Activated CD4-positive, alpha-beta T cell treated with anti-CD3 and anti-CD28 coated beads, Interleukin-2, amount 50 U/mL, for 1 hour (primary cell): ENCODE measurements at places on chromosomes 7 and 10.

DNA sequence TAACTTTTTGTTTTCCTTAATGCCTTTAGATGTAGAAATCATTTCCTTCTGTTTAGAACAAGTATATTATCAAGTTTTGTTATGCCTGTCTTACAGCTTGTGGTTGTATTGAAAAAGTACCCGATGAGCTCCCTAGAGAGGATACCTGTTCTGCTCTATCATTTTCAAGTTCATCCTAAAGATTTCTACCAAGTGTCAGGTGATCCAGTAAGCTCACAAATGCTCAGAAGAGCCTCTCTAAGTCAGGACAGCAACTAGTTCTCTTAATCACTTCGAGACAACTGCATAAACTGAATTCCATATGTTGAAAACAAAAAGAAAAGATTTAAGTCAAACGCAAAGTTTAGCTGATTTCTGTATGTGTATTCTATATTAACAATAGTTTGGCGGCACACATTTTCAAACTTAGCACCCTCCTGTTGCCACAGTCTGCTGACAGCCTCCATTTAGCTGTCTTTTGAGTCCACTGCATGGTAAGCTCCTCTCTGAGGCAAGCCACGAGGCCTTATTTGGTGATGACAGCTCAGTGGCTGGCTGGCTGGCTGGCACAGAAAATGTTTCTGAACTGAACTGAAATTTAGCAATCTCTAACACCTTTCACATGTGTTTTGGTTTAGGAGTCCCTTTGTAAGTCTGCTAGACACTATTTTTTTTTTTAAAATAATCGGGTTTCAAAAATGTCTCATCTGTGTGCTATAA is 59.4 kb downstream of the SEMA3C start:
- no peak for DNase-seq

DNA sequence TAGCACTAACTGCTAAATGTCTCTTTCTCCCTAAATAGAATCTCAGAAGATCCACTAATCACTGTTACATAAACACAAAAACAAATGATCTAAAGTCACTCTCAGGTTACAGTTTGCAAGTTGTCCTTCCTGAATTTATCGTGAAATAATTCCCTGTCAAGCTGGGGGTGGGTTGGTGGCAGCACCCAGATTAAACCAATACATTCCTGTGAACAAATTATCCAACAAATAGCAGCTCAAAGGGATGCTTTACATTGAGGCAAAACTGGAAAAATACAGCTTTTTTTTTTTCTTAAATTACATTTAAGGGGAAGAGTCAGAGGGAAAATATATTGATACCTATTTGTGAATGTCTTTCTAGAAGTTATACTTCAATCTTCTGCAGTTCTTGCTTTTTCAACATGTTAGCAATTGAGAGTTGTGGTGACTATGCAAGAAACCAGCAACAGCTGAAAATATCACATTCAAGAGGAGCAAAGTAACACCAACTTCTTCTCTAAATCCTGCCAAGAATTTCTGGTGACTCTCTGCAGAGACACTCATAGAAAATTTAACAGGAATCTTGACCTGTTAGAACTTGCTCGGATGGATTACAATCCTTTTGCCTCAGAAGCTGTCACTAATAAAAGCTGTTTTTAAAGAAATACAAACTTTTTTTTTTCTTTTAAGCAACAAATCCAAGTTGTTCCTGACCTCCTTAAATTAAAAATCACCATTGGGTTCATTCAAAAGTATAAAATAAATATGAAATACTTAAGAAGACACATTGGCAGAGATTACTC is 18.9 kb downstream of the LMOD2 start:
- DNase-seq: no peak

GRCh38 chr7:126605553-126605952 is 647.2 kb downstream of the GRM8 start:
- DNase-seq: no peak

- DNase-seq: no peak
These were observed 218.9 kb upstream of the KMT2E start for GRCh38 chr7:104795086-104795485.

GRCh38 chr7:1059200-1060091 is 15.1 kb downstream of the GPR146 start:
- DNase-seq: no peak

DNA sequence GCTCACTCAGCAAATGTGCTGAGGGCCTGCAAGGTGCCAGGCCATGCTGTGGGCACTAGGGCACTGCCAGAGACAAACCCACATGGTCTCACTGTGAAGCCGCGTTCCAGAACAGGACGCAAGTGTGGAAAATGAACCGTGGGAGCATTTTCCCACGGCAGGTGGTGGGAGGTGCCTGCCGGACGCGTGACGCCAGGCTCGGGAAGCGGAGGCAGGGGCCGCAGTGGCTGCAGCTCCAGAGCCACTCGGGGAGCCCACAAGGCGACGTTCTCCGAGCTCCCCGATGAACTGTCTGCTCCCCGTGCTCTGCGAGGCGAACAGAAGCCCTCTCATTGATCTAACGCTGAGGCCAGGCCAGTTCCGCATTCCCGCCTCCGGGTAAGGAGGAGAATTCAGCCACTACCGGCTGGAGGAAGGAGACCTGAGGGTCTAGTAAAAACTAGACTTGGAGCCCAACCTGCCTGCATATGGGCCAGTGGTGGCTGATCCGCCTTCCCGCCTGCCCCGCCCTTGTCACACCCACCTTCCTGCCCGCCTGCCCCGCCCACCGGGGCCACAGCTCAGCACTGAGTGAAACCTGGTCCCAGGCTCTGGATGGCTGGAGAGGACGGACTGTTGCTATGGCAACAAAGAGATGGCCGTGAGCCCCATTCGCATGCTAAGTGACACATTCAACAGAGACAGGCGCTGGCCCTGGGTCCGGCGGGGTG is 13.1 kb downstream of the ADGRA1 start:
- DNase-seq: peak; percentile 13

GRCh38 chr10:29479081-29479925 is 155.5 kb downstream of the SVIL start:
- no peak for DNase-seq

DNA sequence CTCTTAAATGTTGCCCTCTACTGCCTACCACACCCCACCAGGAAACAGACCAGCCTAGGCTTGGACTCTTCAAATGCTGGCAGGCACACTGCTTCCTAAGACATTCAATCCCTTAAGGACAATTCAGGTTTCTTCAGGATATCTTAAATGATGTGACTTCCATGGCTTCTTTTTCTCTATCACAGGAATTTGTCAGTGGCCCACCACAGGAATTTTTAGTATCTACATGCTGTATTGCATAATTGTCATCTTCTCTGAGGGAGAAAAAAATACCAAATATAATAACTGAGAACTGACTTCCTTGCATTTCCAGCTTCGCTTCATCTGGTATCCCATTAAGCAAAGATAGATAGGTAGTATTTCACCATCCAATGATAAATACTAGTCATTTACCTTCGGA is 129.3 kb downstream of the WNT2 start:
- no peak for DNase-seq

GRCh38 chr10:53023411-53023810 is 250.8 kb upstream of the MBL2 start:
- no peak for DNase-seq

DNA sequence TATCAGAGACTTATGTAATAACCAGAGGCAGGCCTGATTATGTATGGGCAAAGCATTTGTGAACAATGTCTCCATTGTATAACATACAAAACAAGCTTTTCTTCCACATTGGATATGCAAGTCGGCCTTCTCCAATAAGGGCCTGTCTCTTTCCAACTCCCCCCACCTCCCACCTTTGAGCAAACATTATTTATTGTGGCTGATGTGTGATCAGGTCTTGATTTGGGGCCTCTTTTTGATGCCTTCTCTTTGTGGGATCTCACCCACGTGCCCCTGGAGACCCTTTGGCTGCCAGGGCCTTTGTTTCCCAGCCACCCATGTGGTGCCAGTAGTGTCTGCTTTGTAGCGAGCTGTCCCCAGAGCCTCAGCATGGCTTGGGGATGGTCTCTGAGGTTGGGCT is 53.0 kb downstream of the TCF7L2 start:
- DNase-seq: no peak
